ENCODE measurements at places on chromosomes 13 and 19. TPM values are rescaled to one million over a fixed set of nuclear protein-coding genes. Genes with fewer than 3 reads are reported as not detected.

GRCh38 chr13:29507356-29507755 is 88.1 kb downstream of the SLC7A1 start:
- no peak for DNase-seq

DNA sequence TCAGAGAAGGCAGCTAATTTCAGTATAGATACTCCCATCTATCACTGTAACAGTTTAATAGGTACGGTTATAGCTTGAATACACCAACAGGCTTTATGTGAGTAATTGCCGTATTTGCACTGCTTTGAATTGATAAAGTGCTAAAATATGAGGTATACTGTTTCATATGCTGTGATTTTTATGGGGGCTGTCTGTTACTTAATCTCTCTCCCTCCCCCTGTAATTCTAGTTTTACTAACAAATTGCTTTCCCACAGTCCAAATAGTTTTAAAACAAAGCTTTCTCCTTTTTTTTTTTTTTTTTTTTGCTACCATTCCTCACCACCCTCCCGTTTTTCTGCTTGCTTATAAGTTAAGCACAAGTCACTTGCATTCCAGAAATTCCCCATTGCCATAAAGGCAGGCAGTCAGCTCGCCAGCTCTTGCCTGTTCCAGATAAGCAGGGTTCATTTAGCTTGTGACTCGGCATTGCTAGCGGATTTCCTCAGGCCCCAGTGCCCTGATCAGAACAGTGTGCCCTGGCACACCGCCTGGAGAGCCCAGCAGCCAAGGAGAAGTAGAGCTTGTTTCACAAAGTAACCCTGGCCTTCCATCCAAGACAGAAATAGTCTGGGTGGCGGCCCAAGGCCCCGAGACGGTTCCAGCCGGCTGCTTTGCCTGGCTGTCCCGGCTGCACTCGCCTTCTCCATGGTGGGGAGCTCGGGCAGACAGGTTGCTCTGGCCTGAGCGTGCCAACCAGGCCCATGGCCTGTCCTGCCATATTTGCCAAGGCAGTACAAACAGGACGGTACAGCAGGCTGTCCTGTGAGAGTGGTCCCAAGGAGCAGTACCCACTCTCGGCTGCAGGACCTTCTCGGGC is 43.5 kb upstream of the NPAS1 start:
- no peak for DNase-seq

DNA sequence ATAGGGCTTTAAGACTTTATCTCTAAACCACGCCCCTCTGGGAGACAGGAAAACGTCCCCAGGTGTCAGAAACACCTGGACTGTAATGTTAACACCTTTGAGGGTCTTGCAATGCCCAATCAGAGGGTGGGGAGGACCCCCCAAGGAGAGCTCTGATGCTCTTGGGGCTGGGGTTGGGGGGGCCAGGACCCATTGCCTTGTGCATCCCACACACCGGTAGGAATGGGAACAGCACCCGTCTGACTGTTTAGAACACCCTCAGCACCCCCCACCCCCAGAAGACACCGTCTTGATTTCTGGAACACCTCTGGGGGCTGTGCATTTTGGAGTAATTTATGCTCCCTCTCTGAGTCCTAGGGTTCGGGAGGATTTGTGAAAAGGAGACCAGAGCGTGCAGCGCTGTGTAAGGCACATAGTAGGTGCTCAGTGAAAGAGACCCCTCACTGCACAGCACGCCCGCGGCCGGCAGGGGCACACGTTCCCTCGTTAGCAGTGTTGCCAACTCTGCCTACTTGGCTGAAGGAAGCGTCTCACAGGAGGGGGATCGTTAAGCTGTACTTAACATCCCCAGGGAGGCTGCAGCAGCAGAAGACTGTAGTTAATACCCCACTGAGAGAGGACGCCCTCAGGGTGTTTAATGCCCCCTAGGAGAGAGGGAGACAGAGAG is 2.8 kb upstream of the ERFL start:
- DNase-seq = no peak

- DNase-seq = peak; percentile 98
These were observed 29.4 kb upstream of the NDFIP2 start for GRCh38 chr13:79451500-79451962.

DNA sequence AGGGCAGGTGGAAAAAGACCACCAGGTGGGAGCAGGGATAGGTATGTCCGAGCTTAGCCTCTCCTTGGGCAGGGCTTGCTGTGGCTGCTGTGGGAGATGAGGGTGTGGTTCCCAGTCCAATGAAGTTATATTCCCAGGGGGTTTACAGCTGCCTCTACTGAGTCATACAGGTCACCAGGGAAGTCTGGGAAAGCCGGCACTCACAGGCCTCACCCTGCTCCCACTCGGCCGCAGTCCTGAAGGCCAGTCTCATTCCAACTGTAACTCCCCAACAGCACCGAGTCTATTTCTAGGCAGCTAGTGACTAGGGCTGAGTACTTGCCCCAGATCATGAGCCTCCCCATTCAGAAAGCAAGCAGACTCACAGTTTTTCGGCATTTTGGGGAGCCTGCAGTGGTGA is 77.1 kb downstream of the FNDC3A start:
- DNase-seq = no peak

DNA sequence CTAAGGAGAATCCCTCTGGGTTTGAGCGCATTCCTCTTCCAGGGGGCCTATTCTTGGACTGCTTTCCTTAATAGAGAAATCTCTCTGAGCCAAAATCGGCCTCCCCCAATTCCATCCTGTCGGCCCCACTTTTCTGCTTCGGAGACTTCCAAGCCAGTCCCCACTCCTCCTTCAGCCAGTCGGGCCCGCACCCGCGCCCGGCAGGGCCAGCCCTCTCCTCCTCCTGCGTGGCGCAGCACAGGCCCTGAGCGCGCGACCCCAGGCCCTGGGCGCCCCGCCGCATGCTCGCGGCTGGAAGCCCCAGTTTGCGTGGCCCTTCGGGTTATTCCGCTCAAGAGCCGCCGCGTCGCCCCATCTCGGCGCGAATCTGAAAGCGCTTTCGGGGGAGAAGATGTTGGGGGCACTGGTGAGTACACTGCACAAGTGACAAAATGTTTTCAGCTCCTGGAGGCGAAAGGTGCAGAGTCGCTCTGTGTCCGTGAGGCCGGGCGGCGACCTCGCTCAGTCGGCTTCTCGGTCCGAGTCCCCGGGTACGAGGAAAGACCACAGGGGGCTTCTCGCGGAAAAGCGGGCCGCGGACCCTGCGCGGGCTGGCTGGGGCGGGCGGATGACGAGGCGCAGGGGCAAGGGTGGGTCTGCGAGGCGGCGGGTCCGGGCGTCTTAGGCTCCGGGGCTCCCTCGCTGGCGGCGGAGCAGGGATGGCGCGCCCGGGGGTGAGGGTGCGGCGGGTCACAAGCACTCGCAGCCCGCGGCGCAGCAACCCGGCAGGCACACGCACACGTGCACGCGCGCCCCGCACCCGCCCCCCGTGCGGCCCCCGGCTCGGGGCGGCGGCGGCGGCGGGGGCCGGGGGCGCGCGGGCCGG is at the start of gene IL17D:
Gene IL17D (plus strand): TSS at position 785 of the 865 bp plus-strand sequence. CDS start 303 bp downstream, outside the sequence.
- DNase-seq = peak; percentile 31

The ZNF763 gene
- 1.6 TPM for total RNA-seq

The UHRF1 gene
- total RNA-seq = 119 TPM

The ZNF71 gene
- total RNA-seq = 3.1 TPM
